ENCODE measurements at places on chromosomes 2 and 18.

DNA sequence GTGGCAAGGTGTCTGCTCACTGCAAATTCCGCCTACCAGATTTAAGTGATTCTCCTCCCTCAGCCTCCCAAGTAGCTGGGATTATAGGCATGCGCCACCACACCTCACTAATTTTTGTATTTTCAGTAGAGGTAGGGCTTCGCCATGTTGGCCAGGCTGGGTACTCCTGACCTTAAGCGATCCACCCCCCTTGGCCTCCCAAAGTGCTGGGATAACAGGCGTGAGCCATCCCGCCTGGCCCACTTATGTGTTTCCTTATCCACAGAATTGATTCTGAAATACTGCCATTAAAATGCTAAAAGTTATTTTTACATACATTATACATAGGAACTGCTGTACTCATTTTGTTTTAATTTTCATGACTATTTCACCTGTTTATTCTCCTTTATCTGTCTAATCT lies 529.7 kb upstream of the CDH7 start:
- DNase-seq, result no peak

DNA sequence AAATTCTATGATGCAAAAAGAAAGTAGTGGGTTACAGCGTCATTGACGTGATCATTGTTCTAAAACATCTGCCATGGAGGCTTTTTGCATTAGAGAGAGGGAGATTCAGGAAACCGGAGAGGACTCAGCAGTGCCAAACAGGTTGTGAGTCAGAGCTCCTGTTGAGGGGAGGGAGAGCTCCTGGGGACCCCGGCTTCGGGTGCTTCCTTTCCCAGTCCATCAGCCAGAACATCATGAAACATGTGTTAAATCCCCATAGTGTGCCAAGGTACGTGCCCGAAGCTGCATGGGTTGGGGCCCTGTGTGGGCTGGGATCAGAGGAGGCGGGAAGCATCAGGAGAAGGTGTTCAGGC lies 791 bp upstream of the CYRIA start:
- DNase-seq, result peak; percentile 58

GRCh38 chr2:70399046-70399445 lies 97.2 kb upstream of the FAM136A start:
- no peak for DNase-seq

- DNase-seq, result peak; percentile 45
Observed at GRCh38 chr18:11752116-11752911, 63.2 kb downstream of the GNAL start.

DNA sequence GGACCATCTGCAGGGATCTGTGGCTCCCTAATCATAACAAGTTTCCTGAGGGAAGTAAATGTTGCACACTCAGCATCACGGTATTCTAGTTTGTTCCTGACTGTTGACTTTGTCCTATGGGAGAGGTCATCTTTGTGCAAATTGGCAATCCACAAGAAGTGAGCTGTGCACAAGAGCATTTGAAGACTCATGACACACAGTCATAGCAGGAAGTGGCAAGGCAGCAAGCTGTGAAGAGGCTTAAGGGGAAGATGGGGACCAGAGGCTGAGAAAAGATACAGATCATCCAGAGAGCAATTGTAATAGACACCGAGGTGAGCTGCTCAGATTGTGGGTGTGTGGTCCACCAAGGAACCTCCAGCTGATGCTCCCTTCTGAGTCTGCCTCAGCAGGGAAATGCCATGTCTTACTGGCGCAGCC lies 2.7 kb downstream of the TNP1 start:
- peak; percentile 50 for DNase-seq

DNA sequence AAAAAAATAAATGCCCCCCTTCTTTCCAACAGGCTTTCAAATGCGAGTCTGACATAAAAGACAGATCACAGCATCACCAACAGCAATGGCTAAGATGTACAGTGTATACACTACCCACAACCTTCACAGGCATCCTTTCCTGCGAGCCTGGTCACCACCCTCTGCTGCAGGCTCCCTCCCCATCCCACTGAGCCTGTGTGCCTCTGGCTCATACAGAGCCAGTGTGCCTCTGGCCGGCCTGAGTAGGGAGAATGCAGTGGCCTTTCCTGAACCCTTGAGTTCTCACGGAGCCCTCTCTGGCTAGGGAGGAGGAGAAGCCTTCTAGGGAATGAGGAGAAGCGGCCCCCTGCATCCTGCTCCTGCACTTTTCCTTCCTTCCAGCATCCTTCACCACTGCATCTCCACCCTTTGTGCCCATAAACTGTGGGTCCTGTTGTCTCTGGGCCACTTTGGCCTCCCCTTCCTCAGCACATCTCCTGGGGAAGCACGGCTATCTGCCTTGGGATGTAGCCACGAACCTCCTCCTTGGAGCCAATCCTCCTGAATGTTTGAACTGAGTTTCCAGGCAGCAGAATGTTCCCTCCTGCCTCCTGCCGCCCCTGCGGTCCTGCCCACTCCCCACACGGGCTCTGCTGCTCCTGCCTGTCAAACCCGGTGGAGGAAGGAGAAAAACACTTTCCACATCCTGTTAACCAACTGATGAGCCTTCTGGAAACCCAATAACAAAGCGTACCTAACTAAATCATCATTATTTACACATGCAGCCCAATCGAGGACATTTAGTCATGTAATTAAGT lies 22.5 kb downstream of the GYPC start:
- DNase-seq, result no peak

GRCh38 chr2:129805899-129806298 lies 173.6 kb upstream of the RAB6C start:
- DNase-seq, result no peak

DNA sequence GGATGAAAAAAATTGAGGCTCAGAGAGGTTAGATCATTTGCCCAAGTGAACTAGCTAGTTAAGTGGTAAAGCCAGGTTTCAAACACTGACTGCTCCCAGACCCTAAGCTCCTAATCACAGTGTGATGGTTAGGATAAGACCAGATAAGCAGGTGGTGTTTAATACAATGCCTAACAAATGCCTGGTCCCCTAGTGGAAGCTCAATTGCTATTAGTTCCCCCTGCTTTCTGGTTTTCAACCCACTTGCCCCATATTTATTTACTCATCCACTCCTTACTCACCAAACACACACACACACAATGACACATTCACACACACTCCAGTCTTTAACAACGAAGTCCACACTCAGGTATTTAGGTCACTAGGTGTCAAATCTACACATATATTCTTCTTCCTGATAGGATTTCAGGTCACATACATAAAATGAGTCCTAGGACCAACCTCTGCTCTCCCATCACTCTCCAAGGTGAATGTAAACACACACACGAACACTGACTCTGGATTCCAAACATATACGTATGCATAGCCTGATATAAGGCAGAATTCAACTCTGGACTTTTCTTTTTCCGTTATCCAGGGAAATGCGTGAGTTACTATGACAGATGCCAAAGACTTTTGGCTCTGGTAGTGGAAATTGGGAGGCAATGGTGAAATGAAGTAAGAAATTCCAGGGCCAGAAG lies 73.6 kb upstream of the TSPYL6 start:
- no peak for DNase-seq

DNA sequence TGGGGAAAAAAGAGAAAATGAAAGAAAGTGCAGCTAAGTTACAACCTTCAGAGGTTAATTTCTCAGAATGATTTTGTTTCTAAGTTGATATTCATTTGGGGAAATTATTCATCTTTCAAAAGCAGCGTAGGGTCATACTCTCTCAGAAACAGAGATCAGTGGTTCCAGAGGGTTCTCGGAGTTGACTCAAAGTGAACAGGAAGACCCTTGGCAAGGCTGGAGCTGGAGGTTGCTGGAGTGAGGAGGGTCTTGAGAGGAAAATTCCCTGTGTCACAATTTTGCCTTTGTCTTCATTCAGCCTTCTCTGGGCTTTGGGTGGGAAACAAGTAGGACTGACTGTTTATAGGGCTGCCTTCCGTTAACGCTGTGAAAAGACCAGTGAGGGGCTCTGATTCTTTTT lies 168.2 kb downstream of the ICOS start:
- no peak for DNase-seq

- no peak for DNase-seq
Observed at GRCh38 chr18:68667121-68667520, 47.8 kb downstream of the TMX3 start.

- no peak for DNase-seq
Observed at GRCh38 chr2:111182121-111182520, 61.4 kb downstream of the BCL2L11 start.

Data from stomach (tissue), 19 donors.